DMS153 (cell line): ENCODE measurements at places on chromosomes 13 and 19.

DNA sequence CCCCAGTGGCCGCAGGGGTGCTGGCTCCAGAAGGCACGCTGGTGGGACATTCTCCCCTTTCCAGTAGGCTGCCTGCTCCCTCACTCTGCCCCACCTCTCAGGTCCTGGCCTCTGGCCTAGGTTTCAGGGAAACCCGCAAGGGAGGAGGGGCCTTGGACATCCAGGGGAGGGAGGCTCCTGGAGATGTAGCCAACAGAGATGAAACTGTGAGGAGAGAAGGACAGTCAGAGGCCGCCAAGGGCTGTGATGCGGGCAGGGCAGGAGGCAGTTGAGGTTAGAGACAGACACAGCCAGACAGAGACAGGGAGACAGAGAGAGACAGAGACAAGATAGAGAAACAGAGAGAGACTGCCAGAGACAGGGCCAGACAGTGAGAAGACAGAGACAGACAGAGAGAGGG is 127.7 kb downstream of the UQCRFS1 start:
- no peak for DNase-seq

- no peak for DNase-seq
Observed at GRCh38 chr13:105345131-105345530, 1190.3 kb downstream of the EFNB2 start.

DNA sequence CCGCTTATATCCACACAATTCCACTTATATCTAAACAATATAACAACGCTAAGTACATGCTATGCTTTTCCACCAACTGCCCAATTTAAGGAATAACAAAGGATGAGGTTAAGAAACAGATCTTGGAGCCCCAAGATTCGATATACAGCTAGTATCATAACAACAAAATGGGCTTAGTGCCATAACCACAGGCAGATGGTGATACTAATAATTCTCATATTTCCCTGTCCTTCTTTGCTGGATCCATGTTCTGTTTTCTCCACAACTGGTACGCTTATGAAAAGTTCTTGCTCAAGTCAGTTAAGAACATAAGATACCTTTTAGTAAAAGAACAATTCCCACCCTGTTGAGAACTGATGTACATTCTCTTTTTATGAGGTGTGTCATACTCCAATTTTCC is 33.9 kb downstream of the CAB39L start:
- no peak for DNase-seq

- no peak for DNase-seq
Observed at GRCh38 chr19:8310342-8311055, 2.3 kb upstream of the CD320 start.

- DNase-seq: no peak
Observed at GRCh38 chr13:80611310-80611709, 270.4 kb upstream of the SPRY2 start.

GRCh38 chr19:30159636-30160035 is 212.5 kb upstream of the ZNF536 start:
- DNase-seq: no peak

DNA sequence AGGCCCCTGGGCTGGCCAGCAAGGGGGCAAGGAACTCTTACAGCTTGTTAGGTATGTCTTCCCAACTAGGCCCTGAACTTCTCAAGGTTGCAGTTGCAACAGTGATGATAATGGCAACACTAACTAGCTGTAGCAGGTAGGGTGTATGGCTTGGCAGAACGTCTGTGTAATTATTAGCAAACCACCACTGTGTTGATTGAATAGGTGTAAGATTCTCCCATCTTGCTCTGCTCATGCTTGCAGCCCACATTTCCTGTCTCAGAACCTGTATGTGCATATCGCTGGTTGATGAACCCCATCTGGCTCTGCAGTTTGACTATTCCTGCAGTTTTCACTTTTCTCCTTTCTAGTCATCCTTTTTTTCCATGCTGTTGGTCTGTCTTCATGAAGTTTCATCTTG is 178.8 kb downstream of the KATNAL1 start:
- no peak for DNase-seq

GRCh38 chr19:51531349-51532315 is at the start of gene SIGLEC6:
Gene SIGLEC6, minus strand, starts transcription at chr19:51531670. Its CDS starts 22 bp downstream, at chr19:51531648.
- DNase-seq: no peak

DNA sequence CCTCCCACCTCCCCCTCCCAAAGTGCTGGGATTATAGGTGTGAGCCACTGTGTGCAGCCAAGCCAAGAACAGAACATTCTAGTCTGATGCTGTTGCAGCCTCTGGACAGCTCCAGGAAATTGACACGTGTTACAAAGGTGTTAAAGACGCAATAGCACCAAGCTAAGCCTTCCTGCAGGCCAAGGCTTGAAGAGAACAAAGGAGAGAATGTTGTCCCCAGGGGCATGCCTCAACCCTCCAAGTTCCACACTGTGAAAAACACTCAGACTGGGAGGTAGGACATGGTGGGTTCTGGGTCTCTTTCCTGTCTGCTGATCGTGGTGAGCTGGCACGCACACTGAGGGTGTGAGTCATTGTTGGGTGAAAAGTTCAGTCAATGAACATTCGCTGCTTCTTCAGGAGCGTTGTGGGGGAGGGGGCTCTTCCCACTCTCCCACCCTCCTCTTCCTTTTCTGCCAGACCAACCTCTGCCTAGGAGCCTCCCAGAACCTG is 5.3 kb upstream of the PTPRS start:
- DNase-seq: no peak

DNA sequence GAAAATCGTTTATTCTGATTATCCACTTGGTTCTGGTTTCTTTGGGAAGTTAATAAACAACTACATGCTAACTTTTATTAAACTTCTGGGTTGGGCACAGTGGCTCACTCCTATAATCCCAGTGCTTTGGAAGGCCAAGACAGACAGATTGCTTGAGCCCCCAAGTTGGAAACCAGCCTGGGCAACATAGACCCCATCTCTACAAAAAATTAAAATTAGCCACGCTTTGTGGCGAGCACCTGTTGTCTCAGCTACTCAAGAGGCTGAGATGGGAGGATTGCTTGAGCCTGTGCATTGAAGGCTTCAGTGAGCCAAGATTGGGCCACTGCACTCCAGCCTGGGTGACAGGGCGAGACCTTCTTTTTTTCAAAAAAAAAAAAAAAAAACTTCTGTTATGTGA is 21.7 kb downstream of the GPR180 start:
- no peak for DNase-seq

DNA sequence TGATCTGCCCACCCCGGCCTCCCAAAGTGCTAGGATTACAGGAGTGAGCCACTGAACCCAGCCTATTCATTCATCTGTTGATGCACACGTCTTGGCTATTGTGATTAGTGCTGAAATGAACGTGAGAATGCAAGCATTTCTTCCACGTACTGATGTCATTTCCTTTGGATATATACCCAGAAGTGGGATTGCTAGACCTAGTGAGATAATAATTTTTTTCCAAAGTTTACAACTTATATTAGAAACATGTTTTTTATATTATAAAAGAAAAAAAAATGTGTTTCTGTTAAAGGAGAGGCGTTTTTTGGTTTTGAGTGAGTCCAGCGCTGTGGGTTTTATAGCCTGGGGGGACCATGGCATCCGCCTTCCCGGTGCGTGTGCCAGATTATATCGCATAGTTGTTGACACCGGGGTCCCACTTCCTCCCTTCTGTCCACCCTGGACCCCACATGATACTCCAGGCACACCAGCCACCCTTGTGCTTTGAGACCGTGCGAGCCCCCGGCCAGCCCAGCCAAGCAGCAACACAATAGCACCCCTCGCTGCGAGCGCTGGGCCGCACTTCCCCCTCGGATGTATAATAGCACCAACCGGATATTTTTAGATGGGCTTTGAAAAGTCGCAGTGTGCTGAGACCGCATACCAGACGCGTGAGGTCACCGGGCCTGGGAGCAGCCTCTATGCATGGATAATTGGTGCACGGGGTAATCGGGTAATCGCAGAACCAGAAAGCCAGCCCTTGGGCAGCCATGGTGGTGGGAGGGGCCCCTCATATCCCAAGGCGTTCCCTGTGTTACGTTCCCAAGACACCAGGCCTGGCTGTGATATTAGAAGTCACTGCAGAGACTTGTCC is 59.6 kb downstream of the MYO9B start:
- peak; percentile 57 for DNase-seq

DNA sequence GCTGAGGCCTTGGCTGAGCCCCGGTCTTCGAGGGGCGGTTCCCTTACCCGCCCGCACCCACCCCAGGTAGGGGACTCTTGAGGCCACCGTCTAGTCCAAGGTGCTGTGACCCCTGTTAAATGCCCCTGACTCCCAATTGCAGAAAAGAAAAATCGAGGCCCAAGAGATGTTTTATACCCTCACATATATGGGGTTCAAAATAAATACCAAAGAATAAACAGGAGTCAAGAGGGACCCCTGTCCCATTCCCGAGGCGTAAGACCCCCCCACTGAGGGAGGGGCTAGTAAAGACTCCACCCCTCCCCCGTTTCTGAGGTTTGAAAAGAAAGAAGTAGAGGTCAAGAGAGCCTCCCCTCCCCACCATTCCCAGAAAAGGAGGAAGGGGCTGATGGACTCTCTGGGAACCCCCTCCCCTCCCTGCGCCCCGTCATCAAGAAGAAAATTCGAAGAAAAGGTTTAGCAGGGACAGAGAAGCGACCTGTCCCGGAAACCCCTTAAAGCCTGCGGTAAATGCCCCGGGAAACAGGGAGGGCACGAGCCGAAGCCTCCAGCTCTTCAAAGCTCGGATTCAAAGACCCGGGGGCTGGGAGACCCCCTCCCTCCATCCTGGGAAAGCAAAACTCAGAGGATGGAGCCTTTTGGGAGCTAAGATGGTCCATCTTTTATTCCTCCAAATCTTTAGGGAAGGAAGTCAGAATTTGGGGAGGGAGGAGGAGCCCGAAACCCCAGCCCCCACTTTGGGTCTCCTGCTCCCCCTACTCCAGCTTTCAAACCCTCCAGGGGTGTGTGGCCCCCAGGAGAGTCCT is 755 bp upstream of the RAB3A start:
- peak; percentile 76 for DNase-seq

DNA sequence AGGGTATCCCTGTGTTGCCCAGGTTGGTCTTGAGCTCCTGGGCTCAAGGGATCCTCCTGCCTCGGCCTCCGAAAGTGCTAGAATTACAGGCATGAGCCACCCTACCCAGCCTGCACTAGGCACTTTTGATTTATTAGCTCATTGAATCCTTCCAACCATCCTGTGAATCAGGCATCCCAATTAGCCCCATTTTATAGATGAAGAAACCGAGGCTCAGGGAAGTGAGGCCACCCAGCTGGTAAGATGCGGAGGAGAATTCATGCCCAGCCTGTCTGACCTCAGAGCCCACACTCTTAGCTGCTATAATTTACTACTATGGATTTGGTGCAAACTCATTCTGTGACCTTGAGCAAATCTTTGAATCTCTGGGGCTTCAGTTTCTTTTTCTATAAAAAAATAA is 17.8 kb upstream of the CACNG8 start:
- no peak for DNase-seq

GRCh38 chr13:106489849-106490568 is 45.5 kb downstream of the EFNB2 start:
- DNase-seq: no peak

- no peak for DNase-seq
Observed at GRCh38 chr13:77514336-77514726, 21.2 kb upstream of the SCEL start.

DNA sequence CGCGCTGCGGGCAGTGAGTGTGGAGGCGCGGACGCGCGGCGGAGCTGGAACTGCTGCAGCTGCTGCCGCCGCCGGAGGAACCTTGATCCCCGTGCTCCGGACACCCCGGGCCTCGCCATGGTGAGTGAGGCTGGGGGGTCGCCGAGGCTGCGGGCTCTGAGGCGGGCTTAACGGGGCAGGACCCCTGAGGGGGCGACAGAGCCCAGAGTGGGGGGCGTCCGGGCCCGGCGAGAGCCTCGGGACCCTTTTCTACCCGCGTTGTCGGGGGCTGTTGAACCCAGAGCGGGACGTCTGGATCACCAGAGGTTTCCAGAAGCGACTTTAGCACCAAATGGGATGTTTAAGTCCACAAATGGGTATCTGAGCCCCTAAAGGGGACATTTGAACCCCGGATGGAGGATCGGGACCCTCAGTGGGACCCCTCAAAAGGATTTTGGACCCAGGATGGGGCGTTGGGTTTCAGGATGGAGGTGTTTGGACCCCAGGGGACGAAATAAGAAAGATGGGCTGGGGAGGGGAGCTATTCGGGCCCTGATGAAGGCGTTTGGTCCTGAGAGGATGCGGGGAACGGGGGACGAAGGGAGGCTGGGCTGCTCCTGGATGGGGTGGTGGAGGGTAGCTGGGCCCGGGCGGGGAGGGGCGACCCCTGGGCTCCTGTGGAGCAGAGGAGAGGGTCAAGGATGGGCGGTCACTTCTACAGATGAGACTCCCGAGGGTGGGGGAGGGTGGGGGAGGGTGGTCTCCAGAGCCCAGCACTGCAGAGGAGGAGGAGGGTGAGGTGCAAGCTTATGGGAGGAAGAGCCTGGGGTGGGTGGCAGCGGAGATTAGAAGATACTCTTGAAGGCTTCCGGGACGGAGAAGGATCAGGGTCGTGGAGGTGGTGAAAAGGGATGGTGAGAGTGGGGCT is at the start of gene CALM3:
CALM3 (plus strand) TSS at position 13 of the 907 bp plus-strand sequence; CDS start at position 118, 105 bp downstream.
- no peak for DNase-seq

GRCh38 chr19:14577885-14578427 is 4.9 kb upstream of the CLEC17A start:
- DNase-seq: no peak

- no peak for DNase-seq
Observed at GRCh38 chr19:8641908-8642547, 11.6 kb downstream of the NFILZ start.

GRCh38 chr19:38663156-38663651 is 15.8 kb downstream of the ACTN4 start:
- no peak for DNase-seq

- DNase-seq: no peak
Observed at GRCh38 chr19:339262-339887, 5.2 kb downstream of the MIER2 start.

DNA sequence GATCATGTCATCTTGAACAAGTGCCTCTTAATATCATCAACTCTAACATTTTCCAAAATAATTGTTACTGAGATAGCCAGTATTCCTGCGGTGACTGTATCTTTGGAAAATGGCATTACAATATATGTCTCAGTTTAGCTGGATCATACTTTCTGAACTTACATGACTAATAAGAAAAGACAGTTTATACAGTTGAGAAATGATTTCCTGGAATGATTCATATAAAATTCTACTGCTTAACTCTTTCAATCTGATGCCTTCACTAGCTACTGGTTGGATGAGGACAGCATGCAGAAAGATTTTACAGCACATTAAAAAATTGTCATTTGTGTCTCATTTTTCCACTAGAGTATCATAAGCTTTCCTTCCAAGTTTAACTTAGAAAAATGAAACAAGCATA is 302.1 kb downstream of the PCDH17 start:
- DNase-seq: no peak
